ENCODE measurements at places on chromosomes 1 and 21.

DNA sequence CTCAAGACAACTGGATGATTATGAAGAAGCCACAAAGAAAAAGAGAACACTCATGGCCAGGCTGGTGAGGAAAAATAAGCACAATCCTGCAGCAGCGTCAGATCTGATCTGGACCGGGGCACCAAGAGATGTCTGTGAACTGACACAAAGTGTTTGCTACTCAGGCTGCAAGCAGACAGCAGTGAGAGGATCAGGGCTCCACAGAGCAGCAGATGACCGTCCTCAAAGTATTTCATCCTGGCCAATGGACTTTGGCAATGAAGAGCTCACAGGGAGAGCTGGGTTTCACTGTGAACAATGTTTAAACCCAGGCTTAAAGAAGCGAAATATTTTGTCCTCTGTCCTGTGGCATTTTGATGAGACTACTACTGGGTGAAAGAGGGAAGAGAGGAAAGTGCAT lies 299.2 kb downstream of the GPATCH2 start:
- DNase-seq, result no peak

DNA sequence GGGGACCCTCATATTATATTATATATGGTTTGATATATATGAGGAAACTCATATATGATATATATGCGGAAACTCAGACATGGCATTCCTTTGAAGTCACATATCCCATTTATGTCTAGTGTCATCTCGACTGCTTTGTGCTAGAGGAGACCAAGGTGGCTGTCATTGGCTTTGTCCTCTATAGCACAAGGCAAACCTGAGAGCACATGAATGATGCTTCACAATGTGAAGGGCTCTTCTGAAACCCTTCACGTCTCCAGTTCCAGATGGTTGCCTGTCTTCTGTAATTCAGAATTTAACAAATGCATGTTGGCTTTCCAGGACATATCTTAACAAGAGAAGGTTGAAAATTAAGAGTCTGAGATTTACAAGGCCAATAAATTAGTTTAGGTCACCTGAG lies 303.6 kb downstream of the BARHL2 start:
- no peak for DNase-seq

- no peak for DNase-seq
Measured at GRCh38 chr1:60753036-60753900, 329.1 kb upstream of the NFIA start.

DNA sequence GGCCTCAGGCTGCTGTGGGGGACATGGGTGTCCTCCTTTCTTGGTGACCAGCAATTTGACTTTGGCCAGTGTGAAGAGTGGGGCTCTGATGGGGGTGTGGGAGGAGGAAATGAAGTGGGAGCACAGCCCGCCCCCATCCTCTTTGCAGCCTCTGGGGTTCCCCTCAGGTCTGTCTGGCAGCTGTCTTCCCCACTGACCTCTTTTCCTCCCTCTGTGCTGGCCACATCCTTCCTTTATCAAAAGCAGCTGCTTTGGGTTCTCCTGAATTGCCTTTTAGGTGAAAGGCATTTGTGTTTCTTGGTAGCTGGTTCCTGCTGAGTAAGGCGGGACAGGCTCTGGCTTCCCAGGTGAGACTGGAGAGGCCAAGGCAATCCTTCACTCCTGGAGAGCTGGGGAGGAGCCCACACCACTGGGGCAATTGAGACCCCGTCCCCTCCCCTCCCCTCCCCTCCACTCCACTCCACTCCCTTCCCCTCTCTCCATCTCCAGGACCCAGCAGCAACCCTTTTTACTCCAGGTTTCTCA lies 24.9 kb downstream of the PCAT6 start:
- no peak for DNase-seq

DNA sequence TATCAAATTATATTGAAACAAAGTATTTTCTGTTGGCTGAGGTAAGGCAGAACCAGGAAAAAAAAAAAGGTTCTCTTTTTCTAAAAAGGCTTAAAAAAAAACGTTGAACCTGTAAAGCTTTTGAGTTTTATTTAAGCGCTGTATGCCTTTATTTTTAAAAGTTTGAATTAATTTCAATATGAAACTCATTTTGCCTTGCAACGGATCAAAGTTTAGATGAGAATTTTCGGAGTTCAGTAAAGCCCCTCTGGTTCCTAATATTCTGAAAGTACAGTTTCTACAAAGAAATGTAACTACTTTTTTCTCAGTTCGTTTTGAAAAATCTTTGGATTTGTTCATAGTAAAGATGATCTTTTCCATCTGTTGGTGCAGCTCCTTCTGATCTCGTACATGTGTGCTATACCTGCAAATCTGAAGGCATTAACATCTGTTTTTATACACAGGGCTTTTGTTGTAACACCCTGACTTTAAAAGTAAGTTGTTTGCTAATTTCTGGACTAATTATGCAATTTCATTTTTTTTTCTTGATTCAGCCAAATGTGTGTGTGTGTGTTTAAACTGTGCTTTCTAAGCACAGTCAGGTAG lies 1.7 kb downstream of the ZBTB18 start:
- DNase-seq, result no peak

- DNase-seq, result no peak
Measured at GRCh38 chr1:171484760-171485374, 463 bp upstream of the PRRC2C start.

DNA sequence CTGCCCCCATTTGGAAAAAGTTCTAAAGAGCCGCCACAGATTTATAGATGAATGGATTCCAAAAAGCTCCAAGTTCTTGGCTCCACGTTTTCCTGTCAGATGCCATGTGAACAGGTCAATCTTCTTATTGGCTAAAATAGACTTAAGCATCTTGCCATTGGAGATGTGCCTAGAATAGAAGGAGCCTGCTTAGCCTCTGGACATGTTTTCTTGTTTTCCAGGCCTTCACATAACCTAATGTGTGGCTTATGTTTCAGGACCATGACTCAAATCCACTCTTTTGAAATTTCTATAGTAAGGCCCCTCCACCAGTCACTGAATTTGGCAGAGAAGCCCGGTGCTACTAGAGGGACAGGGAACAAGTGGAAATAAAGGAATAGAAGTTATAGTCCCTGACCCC lies 31.5 kb downstream of the PHC2 start:
- DNase-seq, result no peak

DNA sequence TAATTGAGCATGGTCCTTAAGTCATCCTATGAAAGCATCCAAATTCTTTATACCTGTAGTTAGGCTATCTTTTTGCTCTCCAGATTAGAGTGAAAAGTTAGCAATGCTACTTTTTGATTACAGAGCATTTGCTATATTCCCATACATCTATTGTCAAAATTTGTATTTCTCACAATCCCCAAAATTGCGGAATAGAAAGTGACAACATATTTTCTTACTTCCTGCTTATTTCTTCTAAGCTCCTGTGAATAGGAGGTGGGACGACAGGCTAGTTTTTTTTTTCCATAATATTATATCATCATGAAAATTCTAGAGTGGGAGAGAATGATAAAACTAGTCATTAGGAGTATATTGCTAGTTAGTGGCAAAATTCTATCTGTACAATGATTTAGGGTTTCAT lies 264.0 kb upstream of the DPYD start:
- DNase-seq, result no peak

GRCh38 chr1:205353612-205354011 lies 3.1 kb downstream of the KLHDC8A start:
- no peak for DNase-seq

- no peak for DNase-seq
Measured at GRCh38 chr1:205794011-205794730, 18.8 kb downstream of the SLC41A1 start.

DNA sequence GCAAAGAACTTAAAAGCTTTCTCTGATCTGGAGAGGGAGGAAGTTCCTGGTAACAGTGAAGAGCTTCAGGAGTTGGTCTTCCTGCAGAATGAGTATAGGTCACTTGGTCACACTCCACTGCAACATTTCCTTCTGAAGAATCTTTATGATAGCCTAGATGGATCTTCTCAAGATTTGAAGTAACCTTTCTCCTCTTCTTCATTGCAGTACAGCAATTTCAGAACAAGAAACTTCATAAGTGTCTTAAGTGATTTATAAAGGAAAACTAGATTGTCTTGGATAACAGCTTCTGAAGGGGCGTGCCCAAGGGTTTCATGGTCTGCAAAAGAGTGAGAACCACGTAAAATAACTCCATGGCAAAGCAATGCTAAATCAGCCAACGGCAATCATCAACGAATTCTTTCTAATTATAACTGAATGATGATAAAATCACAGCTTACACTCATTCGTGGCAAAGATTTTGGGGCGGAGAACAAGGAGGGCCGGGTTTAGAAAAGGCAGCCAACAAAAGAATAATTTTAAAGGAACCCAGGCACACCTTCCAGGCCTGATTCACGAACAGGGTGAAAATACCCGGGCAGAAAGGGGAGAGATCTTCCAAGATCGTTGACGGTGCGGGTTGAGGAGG lies 53.9 kb upstream of the ASPM start:
- DNase-seq, result no peak

- DNase-seq, result no peak
Measured at GRCh38 chr1:27299385-27300271, 22.3 kb upstream of the TMEM222 start.

DNA sequence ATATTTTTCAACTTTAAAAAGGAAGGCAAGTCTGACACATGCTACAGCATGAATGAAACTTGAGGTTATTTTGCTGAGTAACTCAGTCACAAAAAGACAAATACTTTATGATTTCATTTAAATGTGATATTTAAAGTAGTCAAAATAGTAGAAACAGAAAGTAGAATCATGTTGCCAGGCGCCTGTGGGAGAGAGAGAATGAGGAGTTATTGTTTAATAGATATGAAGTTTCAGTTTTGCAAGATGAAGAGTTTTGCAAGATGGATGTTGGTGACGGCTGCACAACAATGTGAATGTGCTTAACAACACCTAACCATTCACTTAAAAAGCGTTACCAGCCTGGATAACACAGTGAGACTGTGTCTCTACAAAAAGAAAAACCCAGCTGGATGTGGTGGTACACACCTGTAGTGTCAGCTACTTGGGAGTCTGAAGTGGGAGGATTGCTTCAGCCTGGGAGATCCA lies 20.7 kb upstream of the ATP1A1 start:
- DNase-seq, result no peak

DNA sequence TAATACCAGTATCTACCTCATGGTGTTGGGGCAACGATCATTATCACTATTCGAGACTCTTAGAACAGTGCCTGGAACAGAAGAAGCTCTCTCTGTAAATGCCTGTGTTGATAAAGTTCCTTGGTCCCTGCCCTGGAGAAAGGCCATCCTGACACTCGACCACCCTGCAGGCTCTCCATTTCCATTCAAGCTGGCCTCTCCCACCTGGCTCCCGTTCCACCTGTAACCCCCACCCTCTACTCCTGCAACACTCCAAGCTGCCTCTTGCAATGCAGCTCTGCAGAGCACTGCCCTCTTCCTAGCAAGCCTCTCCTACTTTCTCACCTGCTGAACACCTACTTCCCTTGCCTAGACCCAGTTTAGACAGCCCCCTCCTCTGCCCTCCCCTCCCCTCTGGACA lies 6.1 kb downstream of the SPOCD1 start:
- no peak for DNase-seq

GRCh38 chr1:64139877-64140276 lies 63.5 kb upstream of the UBE2U start:
- no peak for DNase-seq

GRCh38 chr1:219039682-219040154 lies 134.0 kb upstream of the LYPLAL1 start:
- DNase-seq, result no peak

GRCh38 chr21:29753216-29753615 lies 186.6 kb downstream of the GRIK1 start:
- no peak for DNase-seq

DNA sequence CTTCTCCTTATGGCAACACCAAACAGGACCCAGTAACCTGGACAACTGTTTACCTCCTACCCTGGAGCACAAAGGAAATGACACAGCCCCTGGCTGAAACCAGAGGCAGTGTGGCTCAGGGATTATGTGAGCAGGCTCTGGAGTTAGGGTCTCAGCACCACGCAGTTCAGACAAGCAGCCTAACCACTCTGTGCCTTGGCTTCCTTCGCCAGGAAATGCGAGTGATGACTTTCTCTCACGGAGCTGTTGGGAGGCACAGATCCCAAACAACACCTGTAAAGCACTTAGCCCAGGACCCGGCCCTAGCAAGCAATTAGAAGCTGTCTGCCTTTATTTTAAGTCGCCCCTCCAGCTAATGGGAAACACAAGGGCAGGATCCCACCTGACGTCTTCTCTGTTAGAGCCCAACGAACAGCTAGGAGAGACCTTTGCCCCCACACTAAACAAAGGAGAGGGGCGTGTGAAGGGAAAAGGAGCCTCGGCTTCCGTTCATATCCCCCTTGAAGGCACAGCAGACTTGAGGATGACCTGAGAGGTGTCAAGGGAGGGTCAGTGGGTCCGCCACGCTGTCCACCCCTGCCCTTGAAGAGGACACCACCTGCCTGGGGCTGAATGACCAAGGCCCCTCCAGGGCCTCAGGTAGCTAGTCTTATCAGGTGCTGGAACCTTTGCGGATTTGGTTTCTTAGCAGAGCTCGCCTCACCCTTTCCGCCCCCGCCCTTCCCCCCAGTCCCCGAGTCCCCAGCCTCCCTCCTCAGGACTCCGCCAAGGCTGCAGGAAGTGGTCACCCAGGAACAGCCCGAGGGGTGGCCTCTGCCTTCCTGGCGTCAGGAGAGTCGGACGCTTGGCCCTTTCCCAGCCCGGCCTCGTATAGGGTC lies 860 bp downstream of the TMEM63A start:
- DNase-seq, result peak; percentile 31

DNA sequence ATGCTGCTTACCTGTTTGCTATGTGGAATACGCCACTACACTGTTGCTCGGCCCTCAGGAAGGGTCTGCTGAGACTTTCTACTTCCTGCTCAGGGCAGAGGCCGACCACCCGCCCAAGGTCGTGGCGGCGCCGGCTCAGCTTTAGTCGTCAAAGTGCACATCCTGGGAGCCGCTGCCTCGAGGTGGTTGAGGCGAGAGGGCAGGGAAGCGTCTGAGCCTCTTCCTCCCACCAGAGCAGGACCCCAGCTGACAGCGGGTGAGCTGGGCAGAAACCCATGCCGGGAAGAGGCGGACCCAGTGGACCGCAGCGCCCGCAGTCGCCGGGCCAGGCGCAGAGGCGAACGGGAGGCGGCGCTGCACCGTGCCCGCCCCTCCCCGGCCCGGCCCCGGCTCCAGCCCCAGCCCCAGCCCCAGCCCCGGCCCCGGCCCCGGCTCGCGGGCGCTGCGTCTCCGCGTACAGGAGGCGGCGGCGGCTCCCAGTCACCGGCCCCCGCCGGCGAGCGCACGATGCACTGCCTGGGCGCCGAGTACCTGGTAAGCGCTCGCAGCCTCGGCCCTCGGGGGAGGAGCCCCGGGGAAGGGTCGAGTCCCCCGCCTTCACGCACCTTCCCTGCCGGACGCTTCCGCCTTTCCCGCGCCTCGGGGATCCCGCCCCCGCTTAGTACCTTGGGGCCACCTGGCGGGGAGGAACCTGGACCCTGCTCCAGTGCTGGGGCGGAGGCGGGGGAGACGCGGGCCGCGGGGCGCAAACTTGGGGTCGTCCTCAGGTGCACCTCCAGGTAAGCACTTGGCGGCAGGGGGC lies at the start of gene SLC44A3:
SLC44A3 (plus strand) TSS at position 413 of the 802 bp plus-strand sequence; CDS start at position 508, 95 bp downstream.
- DNase-seq, result peak; percentile 4
